ENCODE measurements at places on chromosomes 7 and 10.

DNA sequence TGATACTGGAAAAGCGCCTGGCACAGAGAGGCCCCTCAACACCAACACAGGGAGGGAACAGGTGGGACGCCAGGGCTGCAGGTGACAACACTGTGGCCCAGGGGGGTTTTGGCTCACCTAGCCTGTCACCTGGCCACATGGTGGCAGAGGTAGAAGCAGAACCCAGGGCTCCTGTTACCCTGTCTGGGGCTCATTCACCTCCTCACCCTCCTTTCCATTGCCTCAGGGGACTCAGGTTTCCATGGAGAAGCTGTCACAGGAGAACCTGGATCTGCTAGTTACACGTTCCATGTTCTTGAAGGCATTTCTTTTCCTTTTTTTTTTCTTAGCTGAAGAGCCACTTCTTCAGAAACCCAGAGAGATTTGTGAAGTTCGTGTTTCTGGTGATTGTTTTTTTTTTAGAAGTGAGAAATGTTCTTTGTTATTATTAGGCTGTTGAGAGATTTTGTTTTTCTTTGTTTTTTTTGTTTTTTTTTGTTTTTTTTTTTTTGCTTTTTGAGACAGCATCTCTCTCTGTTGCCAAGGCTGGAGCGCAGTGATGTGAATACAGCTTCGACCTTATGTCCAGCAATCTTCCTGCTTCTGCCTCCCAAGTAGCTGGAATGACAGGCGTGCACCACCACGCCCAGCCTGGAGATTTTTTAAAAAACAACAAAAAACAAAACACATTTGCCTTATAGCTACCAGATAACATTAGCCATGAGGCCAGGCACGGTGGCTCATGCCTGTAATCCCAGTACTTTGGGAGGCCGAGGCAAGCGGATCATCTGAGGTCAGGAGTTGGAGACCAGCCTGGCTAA lies 16.0 kb downstream of the DENND2A start:
- DNase-seq = no peak

DNA sequence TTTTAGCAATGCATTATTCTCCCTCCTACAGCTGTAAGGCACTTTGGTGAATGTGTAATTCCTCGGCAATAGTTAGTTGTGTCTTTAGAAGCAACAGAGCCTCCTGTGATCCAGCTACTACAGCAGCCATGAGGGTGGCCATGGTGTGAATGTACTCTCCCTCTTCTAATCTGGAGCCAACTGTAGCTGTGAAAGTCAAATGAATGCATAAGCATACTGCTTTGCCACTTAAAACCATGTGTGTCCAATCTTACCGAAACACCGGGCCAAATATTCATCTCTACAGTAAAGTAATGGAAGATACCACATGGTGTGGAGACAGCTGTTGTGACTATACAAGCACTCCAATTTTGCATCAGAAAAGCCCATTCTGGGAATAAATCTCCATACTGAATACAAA lies 195.0 kb downstream of the DNAJC1 start:
- DNase-seq = no peak

DNA sequence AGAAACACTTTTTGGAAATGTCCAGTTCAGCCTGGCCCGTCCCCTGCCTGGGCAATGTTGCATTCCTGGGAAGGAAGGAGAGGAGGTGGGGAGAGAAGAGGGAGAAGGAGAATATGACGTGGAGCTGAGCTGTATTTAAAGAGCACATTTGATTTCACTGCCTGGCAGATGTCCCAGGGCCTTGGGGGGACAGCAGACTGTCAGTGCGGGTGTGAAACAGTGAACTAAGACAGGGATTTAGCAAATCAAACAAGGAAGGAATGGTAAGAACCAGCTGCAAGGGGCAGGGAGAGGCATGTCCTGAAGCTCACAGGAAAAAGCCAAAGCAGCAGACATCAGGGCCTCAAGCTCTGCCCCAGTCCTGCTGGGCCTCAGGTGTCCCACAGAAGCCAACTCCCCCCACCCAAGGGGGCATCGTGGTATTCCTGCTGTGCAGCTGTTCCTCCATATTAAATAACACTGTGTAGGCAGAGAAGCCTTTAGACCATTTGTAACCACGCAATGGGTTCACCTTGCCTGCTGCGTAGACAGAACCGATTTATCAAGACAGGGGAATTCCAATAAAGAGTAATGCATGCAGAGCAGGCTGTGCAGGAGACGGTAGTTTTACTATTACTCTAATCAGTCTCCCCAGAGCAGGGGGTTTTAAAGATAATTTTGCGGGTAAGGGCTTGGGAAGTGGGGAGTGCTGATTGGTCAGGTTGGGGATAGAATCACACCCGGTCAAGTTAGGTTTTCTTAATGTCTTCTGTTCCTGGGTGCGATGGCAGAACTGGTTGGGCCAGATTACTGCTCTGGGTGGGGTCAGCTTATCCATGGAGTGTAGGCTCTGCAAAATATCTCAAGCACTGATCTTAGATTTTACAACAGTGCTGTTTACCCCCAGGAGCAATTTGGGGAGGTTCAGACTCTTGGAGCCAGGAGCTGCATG lies 18.3 kb downstream of the LEP start:
- no peak for DNase-seq

- no peak for DNase-seq
Observed at GRCh38 chr10:90732581-90732980, 125.3 kb downstream of the HTR7 start.

DNA sequence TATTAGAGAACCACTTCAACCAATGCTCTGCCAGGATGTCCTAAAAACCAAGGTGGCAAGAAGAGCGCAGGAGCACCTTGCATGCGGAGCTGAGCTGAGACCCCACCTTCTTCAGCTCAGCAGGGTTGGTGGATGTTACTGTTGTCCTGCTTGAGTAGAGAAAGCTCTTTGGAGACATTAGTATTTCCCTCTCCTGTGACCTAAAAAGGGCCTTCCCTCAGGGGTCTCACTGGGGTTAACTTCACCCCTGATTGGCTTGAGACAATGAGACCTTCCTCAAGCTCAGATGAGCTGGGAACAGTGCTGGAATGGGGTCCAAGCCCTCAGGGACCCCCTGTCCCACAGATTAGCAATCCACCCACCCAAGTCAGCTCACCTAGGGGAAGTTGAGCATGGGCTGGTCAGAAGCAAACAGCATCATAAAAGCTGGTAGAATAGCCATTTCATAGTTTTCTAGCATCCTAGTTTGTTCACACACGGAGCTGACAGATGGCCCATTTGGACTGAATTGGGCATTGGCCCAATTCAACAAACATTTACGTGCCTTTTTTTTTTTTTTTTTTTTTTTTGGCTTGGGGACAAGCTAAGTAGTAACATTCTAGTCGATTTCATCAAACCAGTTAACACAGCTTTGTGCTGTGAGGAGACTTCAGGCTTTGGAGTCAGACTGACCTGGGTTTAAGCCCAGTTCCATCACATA lies 100.6 kb upstream of the HABP2 start:
- DNase-seq = no peak

GRCh38 chr7:102153599-102153946 lies 133.1 kb upstream of the SH2B2 start:
- DNase-seq = no peak

DNA sequence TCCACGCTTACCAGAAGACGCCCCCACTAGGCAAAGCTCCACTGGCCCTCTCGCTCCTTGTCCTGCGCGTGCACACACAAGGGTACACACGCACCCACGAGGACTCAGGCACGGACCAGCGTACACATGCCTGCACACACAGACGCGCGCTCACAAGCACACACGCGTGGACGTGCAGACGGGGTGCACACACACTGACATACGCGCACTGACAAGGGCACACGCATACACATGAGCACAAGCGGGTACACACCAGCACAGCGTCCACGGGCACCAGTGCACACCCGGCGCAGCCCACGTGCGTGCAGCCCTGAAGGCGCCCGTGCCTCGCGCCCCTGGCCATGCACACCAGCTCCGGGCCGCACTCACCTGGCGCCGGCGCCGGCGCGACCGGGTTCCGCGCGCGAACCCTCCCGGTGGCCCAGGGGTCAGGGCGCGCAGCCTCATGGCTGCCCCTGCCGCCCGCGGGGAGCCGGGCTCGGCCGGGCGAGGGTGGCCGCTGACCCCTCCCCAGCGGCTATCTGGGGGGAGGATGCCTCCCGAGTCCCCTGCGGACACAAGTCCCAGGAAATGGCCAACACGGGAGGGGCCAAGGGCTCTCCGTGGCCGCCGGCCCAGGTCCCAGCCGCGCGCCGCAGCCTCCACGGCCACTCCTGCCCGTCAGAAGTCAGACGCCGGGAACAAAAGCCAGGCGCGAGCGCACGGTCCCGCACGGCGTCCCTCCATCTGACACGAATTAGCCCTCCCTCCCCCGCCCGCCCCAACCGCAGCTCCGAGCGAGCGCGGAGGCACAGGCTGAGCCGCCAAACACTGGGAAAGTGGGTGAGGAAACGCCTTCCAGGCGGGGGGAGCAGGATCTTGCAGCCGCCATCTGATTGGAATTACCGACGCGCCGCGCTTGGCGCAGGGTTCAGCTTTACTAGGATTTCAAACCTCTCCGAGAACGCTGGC lies 45.0 kb downstream of the TNS3 start:
- no peak for DNase-seq

DNA sequence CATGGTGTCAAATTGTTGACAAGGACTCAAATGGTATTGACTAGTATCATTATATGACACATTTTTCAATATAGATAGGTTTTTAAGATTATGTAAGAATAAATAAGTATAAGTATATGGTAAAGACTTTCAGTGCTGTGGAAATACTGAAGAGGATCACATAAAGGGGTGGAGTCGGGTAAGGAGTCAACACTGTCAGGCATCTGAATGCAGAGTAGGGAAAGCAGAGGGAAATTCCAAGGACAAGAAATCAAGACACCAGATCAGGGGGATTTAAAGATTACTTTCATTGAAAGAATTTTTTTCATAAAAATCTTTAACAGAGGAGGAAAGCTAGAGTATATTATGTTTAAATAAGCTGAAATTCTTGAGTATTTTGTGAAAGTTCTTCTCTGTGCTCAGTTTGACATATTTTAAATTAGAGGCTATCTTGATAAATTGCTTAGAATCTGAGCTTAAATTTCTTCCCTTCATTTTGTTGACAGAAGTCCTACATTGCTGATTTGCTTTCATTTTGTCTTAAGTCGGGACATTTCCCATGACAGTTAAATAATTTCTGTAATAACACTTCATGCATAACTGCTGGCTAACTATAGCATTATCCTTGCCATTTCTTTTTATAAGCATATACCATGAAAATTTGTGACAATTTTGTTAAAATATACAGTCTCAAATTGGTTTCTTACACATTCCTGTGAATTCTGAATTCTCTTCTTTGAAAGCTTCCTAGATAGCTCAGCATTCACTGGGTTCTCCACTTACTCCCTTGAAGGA lies 244.3 kb downstream of the PRKG1 start:
- no peak for DNase-seq

DNA sequence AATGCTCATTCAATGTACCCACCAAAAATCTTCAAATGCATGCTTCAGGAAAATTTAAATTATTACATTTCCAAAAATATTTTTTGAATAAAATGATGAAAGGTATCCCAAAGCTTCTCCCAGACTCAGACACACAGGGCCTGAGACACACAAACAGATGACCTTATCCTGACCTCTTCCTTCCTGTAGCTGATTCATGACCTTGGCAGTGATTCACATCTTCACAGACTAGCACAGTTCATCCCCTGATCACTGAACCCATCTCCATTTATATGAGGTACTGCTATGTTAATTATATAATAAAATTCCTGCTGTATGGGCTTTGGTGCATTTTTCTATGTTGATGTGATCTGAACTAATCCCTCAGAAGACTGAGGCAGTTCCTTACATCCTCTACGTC lies 265.0 kb upstream of the GLI3 start:
- DNase-seq = no peak

- DNase-seq = no peak
Observed at GRCh38 chr7:74684921-74685320, 27.4 kb downstream of the GTF2I start.

DNA sequence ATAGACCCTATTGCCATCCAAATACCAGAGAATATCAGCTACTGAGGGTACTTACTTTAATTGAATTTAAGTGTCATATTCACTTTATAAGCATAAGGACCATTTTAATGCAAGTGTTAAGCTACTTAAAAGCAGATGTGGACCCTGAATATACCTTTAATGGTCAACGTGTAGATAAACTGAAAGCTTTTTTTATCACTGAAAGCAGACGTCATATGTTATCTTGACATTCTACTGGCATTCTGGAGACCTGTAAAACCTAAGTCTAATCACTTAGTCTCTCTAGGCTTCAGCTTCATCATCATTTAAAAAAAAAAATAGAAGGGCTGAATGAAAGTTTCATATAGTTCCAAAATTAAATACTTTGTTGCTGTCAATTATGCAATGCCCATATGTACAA lies 116.5 kb downstream of the ELAPOR2 start:
- no peak for DNase-seq

GRCh38 chr10:84308481-84309304 lies 19.7 kb upstream of the CCSER2 start:
- no peak for DNase-seq

DNA sequence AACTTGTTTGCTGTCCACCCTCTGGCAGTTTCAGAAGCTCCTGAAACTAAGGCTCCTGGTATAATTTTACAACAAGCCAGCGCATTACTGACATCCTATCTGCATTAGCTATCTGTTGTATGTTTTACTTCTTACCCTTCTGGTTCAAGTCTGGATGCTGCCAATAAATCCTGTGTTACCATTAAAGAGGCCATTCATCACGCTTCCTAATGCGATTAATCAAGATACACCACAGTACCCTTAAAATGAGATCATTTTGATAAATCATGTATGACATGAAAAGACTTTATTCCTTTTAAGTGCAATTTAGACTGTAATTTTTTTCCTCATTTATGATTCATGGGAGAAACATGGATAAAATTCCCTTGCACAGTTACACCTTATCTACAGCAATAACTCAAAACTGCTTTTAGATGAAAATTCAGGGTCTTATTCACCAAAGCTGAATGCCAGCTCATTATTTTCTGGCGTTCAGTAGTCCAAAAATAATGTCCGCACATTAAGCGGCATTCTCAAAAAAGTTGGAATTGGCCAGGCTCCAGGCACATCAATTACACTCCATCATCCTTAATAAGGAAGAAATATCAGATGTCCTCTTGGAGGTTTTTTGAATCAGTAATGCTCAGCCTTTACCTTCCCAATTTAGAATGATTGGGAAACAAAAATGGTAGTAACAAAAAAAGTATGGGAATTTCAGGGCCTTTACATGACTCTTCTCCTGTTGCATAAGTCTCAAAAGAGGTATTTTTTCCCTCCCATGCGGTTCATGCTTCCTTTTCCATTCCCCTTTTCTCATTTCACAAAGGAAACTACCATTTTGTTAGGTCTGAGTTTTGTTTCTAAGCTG lies 878.5 kb downstream of the LRMDA start:
- no peak for DNase-seq

GRCh38 chr7:95141755-95142154 lies 182.6 kb downstream of the PON1 start:
- DNase-seq = no peak

All from stimulated activated CD8-positive, alpha-beta memory T cell treated with anti-CD3 and anti-CD28 coated beads, Interleukin-15, amount 100 ng/mL, for 4 hours (primary cell).